Mesendoderm (in vitro differentiated cells): ENCODE measurements at places on chromosomes 11 and 22.

- DNase-seq, result no peak
Measured at GRCh38 chr11:24872651-24873311, 375.9 kb downstream of the LUZP2 start.

DNA sequence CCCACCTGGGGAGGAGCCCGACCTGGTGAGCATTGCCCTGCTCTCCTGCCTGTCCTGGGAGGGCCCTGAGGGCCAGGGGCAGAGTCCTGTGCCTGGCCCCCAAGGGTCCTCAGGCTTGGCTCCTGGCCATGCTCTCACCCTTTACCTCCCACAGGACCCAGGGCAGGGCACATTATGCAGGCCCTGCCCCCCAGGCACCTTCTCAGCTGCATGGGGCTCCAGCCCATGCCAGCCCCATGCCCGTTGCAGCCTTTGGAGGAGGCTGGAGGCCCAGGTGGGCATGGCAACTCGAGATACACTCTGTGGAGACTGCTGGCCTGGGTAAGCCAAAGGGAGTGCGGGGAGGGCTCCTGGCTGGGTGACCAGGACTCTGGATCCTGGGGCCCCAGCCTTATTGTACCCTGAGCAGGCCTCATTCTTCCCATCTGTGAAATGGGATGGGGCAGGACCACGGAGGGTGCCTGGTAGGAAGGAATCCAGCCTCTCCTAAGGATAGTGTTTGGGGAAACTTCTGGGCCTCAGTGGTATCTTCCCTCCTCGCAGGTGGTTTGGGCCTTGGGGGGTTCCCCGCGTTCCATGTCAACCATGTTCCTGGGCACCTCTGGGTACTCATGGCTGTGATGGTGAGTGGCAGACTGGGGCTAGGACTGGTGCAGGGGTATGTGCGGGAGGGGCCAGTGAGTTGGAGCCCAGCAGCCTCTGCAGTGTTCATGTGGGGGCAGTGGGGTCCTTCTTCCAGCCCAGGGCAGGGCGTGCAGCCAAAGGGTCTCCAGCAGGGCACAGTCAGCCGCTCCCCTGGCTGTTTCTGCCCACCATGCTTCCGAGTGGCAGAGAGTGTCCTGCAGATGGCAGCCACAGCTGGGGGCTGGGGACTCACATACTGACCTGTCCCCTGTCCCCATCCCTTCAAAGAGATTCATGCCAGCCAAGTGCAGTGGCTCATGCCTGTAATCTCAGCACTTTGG, 14.7 kb downstream of the RELT start:
- DNase-seq, result no peak

- DNase-seq, result peak; percentile 87
Measured at GRCh38 chr11:17273668-17274282, 2.8 kb upstream of the NUCB2 start.

GRCh38 chr11:119782006-119782738, 53.2 kb upstream of the NECTIN1 start:
- peak; percentile 72 for DNase-seq

GRCh38 chr11:17558916-17559315, 11.9 kb downstream of the OTOG start:
- no peak for DNase-seq

DNA sequence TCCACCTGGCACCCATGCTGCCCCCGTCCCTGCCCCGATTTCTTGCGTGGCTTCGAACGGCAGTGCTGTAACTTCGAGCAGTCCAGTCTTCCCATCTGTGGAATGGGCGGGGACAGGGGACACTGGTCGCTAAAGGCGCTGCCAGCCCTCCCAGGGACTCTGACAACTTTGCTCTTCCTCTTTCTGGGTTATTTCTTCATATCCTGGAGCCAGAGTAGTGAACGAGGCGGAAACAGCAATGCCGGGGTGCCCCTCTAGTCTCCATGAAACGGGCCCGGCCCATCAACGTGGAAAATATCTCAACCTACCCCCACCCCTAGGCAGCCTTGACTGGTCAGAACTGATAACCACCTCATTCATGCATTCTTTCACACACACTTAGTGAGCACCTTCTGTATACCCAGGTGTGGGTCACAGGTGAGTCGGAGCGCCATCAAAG, 42.8 kb downstream of the TRIOBP start:
- DNase-seq, result no peak

- no peak for DNase-seq
Measured at GRCh38 chr22:47207846-47208554, 445.6 kb downstream of the TBC1D22A start.

DNA sequence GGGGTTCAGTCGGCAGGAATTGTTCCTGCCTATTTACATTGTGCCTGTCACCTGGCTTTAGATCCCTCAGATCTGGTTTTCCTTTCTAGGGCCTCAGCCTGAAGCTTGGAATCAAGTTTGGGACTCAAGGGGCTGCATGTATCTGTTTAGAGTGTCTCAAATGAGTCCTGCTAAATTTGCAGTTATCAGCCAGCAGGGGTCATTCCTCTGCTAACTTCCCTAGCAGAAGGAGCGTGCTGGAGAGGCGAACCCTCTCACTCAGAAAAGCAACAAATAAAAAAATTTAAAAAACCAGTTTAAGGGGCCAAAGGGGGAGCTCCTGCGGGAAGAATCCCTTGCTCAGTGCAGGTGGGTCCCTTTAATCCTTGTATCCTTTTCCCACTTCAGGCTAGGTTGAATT, 1220.2 kb downstream of the JRKL start:
- peak; percentile 39 for DNase-seq
